ENCODE measurements at places on chromosomes 7 and 10.

GRCh38 chr7:136403591-136403990 is 426.4 kb upstream of the MTPN start:
- no peak for DNase-seq

DNA sequence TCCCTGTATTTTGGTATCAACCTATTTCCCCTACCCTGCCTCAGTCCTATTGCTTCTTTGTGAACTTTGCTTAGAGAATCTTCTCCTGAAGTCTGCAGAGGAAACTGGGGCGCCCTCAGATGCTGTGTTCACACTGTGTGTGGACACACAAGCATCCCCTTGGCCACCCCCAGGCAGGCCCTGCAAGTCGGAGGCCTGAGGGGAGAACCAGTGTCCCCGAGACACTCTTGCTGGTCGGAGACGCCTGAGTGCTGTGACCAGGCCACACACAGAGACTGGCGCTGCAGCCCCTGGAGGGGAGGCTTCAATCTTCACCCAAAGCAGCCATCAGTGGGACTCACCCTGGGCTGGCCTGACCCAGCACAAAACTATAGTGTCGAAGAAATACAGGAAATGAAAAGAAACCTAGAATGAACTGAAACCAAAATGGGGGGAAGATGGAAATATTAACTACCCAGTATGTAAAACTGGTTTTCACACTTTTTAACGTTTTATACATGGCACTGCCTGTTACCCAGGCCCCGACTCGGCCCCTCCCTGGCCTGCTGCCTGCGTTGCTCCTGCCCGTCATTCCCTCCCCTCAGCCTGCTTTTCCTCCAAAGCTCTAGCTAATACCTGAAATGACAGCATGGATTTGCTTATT is 48.4 kb upstream of the FAM20C start:
- no peak for DNase-seq

DNA sequence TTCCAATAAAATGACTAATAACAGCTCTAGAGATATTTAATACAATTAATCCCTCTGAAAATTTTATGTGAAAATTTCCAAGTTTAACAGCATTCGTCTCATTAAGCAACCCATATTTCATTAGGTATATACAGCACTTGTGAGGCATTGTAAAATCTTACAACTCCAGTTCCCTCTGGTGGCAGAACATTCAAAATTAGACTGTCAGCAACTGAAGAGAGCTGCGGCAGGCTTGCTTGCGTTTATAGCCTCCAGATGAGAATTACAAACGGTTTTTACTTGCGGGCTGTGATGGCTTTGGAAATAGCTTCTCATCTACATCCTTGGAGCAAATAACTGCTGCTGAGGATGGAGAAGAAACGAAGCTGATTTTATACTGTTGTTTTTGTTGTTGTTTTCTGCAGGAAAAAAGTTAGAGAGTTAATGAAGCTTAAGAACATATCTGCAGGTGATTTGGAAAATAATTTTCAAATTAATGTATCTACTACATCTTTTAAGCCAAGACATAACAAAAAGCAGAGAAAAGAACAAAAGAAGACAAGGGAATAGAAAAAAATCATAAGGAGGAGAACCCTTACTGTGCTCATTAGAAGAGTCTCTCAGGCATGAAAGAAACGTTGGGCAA is 171.3 kb downstream of the MAGI2 start:
- DNase-seq: no peak

GRCh38 chr10:103800089-103800488 is 55.3 kb downstream of the SH3PXD2A start:
- DNase-seq: no peak

DNA sequence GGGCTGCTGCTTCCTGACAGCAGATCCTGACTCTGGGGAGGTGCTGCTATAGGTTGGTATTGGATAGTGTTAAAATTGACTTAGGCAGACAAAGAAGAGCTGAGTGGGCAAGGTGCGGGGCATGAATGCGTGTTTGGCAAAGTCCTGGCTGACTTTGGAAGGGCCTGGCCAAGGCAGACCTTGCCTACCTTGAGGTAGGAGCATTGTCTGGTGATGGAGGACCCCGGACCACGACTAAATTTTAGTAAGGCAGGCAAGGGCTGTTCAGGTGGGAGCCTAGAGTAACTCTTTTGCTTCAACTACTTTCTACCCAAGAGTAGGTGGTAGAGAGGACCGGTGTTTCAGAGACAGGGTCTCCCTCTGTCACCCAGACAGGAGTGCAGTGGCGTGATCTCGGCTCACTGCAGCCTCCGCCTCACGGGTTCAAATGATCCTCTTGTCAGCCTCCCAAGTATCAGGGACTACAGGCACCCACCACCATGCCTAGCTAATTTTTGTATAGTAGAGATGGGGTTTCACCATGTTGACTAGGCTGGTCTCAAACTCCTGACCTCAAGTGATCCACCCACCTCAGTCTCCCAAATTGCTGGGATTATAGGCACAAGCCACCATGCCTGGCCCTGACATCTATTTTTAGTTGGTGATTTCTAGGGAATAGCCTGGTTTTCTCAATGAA is 12.2 kb upstream of the LAT2 start:
- DNase-seq: no peak

- no peak for DNase-seq
Observed at GRCh38 chr10:96413151-96413787, 54.5 kb upstream of the OPALIN start.

GRCh38 chr10:20593649-20594048 is 303.5 kb downstream of the NEBL start:
- no peak for DNase-seq

- DNase-seq: no peak
Observed at GRCh38 chr7:34838329-34838728, 180.3 kb downstream of the NPSR1 start.

- no peak for DNase-seq
Observed at GRCh38 chr10:15038416-15038815, 5.3 kb upstream of the OLAH start.

GRCh38 chr10:55091691-55092328 is 290.8 kb upstream of the PCDH15 start:
- no peak for DNase-seq

GRCh38 chr7:93337052-93337451 is 104.9 kb downstream of the VPS50 start:
- DNase-seq: no peak

GRCh38 chr10:1203704-1204103 is 147.5 kb downstream of the WDR37 start:
- no peak for DNase-seq

GRCh38 chr10:102310361-102311024 is 65.2 kb downstream of the GBF1 start:
- DNase-seq: no peak

DNA sequence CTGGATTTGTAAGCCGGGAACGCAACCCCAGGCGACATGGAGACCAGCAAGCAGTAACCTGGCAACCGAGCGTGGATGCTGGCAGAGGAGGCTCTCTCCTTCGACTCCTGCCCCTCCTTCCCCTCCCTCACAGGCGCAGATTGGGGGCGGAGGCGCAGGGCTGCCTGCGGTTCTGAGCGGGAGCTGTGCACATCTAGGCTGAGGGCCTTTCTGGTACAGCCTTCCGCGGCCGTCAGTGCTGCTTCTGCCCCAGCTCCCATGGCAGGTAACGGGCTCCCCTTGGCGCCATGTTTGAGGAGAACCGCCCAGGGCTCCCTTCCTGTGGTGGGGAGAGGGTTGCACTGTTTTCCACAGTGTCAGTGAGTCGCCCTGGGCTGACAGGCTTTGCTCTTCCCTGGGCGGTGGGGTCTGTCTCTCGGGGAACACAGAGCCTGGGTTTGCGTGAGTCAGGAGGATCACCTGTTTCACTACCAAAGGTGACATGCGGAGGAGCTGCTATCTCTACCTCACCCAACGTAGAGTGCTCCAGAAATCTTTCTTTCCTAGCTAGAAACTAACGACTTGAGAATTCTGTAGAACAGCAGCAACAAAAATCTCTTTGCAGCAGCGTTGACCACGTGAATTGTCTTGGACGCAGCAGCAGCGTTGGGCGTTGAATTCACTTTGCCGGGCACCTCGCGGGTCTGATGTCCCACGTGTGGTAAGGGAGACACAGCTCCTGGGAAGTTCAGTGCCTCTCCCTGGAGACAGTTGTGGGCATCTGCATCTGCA is 154.8 kb upstream of the COBL start:
- no peak for DNase-seq

GRCh38 chr10:48309711-48310226 is 3.3 kb downstream of the MAPK8 start:
- no peak for DNase-seq
